NCI-H1436 treated with DMSO at 0.1 percent for 48 hours (cell line): ENCODE measurements at places on chromosomes 12 and 14.

DNA sequence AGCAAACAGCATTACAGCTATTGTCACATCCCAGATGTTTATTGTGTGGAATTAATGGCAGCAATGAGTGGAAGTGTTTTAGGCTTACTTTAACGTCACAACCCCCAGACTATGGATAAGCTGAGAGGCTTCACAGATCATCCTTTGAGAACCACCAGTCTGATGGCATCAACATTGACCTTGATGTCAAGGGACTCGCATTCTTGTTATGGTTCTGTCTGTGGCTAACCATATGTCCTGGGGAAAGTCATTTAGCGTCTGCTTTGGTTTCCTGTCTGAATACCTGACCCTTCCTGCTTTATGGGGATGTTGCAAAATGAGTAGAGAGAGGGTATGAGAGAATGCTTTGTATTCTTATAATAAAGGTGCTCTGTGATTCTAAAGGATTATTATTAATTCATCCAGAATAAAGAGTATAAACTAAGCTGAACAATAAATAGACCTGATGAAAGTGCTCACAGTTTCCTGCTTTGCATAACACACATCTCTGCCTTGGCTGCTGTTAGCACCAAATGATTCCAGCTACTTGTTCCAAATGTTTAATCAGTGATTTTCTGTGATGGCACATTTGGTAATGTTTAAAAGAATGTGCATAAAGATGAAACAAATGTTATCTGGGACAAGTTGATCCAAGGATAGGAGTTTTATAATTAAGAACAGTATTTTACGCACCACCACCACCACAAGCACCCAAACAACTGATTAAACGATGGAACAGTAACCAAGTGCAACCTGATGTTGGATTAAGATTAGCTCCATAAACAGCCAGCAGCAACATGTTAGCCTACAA lies 116.9 kb upstream of the LRIG3 start:
- no peak for DNase-seq

DNA sequence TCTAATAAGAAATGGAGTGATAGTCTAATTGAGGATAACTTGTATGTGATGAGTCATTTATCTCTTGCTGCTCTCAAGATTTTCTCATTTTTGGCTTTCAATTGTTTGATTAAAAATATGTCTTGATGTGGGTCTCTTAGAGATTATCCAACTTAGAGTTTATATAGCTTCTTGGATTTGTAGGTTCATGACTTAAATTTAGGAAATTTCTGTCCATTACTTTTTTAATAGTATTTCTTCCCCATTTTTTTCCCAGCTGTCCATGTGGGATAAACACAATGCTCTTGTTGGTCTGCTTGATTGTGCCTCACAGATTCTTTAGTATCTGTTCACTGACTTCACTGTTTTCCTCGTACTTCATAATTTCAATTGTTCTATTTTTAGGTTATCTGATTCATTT lies 7.5 kb downstream of the OR6C65 start:
- DNase-seq: no peak

- DNase-seq: no peak
Measured at GRCh38 chr12:64616201-64616600, 5.9 kb downstream of the RASSF3 start.

DNA sequence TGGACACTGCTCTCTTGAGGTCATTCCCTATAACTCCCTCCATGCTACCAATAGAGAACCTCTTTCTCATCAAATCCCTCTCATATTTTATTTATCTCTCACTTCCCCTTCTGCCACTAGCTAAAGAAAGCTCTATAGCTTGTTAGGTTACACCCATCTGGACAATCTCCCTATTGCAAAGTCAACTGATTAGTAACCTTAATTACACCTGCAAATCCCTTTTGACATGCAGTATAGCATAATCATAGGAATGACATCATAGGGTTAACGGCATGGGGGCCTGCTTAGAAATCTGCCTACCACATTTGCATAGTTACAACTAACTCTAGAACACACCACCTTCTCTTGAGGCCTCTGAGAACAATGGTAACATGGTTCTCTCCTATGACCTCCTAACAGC lies 181.2 kb downstream of the EMP1 start:
- no peak for DNase-seq

DNA sequence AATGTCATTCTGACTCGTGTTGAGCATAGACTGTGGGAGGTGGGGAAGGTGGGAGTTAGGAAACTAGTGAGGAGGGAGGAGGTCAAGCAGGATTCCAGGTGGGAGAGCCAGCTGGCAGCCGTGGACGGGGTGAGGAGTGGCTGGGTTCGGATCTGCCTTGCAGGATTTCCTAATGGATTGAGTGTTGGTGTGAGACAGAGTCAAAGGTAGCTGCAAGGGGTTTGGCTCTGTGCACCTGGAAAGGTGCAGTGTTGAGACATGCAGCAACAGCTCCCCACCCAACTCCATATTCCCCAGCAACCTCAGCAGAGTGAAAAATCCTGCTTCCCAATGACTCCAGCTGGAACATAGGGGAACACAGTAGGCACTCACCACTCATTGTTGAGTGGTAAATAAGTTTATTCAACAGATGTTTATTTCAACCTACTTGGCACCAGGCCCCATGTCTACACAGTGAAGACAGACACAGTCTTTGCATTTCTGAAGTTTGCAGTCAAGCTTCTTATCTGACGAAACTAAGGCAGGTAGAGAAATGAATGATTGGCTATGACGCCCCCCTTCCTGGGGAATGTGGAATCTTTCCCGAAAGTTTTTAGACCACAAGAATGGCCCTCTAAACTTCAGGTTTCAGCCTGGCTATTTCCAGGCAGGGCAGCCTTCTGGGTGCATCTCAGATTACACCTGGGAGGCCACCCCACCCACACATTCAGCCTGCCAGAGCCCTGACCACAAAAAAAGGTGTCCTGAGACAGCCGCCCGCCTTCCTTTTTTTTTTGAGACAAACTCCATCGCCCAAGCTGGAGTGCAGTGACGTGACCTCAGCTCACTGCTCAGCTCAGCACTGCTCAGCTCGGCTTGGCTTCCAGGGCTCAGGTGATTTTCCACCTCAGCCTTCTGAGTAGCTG lies 37.9 kb upstream of the PLEKHG6 start:
- DNase-seq: no peak

GRCh38 chr12:75917083-75917482 lies 114.5 kb downstream of the PHLDA1 start:
- no peak for DNase-seq

DNA sequence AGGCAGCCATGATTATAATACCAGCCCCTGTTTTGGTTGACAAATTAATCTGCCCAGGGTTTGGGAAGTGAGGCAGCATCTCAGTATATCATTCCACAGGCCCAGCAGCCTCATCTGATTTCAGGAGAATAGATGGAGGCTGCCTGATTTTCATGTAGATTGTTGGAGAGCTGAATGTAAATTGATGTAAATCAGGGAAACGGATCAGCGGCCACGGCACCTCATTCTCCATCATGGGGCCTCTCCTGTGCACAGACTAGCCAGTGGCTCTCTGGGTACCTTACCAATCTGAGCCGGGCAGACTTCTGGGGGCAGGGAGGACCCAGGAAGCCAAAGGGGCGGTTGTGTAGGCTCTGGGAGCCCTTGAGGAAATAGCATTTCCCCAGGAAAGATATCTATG lies 63.7 kb upstream of the GSC start:
- DNase-seq: no peak

GRCh38 chr14:106051796-106052195 lies 525.4 kb downstream of the TMEM121 start:
- no peak for DNase-seq

DNA sequence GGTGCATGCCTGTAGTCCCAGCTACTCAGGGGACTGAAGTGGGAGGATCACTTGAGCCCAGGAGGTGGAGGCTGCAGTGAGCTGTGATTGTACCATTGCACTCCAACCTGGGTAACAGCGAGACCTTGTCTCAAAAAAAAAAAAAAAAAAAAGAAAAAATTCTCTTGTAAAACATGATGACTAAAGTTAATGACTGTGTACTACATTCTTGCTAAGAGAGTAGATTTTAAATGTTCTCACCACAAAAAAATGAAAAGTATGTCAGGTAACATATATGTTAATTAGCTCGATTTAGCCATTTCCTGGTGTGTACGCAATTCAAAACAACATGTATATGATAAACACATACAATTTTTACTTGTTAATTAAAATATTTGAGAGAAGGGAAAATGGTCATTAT lies 480.7 kb upstream of the RGS6 start:
- no peak for DNase-seq

- DNase-seq: no peak
Measured at GRCh38 chr14:105065280-105066228, at the start of gene GPR132. TSS of gene GPR132 (minus strand) at chr14:105065430. CDS start at chr14:105055420, 10,010 bp downstream.

DNA sequence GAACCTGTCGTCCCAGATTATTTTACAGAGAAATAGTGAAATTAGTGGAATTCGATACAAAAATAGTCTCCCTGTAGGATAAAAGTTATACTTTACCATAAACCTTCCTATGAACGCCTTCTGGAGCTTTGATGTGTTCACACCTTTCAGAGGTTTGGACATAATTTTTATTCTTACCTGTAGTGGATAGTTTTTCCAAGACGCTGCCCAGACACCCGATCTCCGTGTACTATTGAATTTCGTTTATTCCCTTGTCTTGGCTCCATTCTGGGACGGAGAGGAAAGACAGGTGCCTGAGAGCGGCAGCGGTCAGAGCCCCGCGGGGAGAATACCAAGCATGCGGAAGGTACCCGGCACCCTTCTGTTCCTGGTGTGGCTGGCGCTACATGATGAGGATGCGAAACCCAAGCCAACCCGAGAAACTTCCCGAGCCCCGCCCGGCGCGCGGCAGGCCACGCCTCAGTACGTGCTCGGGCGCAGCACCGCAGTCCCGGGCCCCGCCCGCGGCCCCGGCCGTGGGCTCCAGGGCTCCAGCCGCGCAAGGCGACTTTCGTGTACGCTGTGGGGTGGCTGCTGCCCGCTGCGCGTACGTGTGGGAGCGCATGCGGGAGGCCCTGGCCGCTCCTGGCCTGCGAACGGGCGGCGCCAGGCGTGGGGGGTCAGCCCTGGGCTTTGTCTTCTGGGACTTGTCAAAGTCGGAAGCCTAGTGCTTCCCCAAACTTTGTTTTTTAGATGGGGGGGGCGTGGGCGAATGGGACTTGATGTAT lies 11.3 kb upstream of the SNAPC1 start:
- no peak for DNase-seq

DNA sequence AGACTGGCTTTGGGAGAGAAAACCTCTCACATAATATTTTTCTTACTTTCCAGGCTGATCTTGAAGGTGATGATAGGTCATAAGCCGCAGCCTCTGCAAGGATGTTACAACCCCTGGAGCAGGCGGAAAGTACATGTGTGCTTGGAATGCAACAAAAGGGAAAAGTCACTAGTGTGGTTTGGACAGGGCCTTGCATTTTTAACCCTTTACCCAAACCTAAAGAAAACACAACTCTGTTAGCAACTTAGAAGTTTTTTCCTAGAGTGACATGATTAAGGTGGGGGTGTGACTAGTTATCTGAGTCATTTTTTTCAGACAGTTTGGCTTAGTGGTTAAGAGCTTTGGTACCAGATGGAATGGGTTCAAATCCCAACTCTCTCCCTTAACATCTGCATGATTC lies 97.0 kb downstream of the TMEM30B start:
- no peak for DNase-seq

DNA sequence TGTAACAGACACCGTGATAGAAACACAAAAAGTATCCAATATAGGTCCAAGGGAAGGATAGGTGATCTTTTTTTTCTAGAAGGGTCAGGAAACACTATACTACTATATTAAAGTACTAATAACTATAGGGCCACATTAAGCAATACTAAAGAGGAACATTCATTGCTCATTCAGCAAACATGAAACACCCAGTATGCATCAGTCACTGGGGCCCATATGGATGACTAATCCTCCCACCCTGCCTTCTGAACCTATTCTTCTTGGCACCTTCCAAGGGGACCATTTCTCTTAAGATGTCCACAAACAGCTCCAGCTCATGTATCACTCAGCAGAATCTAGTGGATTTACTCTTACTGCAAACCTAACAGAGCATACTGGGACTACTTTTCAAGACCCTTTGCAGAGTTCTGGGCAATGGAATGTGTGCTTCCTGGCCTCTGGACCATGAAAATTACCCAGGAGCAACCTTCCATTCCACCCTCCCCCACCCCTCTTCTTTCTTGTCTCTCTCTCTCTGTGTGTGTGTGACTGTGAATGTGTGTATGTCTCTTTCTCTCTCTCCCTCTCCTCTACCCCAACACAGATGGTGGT lies 187.9 kb downstream of the EPS8 start:
- no peak for DNase-seq

DNA sequence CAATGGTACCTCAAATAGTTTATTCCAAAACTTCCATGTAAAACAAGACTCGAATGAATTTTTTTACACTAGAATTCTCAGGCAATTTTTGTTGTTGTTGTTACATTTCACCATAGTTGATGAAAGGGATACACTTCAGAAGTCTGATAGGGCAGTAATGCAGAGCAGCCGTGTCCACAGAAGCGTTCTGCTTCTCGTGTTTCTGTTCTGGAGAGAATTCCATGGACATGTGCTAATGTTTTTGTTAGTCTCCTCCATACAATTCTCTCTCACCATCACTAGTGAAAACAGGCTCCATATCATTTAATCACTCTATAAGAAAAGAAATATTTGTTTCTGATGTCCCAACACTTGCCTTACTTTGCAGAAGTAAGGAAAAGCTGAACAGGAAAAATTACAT lies 606.1 kb downstream of the SLC16A7 start:
- no peak for DNase-seq

DNA sequence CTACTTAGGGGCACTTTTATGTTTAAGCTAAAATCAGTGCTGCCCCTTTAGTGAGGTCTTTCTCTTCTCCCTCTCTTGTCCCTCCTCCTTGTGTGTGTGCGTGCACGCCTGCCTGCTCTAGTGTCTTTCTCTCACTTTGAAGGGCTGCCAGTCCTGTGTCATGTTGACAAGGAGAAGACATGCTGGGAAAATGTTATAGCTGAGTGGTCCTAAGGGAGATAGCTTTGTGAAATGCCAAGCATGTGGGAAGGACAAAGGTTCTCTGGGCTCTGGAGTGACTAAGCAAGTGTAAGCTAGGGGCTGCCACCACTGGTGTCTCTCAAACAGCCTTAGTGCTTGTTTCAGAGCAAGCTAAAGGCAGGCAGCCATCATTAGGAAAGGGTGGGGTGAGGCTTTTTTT lies 108.4 kb downstream of the EMP1 start:
- DNase-seq: no peak

DNA sequence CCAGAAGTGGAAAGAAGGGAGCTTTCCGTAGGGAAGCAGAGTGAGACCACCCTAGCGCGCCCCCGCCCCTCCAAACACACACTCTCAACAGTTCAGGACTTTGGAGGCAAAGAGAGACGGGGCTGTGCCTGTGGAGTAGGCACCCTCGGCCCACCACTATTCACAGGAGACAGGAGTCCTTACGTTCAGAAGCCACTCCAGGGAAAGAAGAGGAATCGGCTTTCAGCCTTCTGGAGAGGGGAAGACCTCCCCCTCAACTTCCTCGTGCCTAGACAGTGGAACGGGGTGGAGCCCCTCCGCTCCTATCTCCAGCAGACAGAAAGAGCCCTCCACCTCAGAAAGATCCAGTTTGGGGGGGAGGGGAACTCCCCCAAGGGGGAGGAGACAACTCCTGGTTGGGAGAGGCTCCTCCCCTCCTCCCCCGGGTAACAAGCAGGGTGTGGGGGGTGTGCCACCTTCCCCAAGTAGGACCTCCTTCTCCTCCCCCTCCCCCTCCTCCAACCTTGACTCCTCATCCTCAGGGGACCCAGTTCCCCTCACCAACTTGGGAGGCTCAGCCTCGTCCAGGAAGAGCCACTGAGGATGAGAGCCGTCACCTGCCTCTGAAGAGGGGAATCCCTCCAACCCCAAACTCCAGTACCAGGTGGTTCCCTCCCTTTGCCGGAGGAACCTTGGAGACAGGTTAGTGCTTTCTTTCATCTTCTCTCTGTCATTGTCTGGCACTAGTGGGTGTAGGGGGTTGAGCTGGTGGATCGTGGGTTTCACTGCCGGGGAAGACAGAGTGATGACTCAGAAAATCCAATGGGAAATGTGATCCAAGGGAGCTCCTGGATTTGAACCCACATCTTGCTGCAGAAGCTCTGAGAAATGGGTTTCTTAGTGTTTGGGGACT lies 883 bp downstream of the FOXJ2 start:
- peak; percentile 55 for DNase-seq
